ENCODE measurements at places on chromosomes 2 and 18.

- no peak for DNase-seq
These were observed 120.2 kb downstream of the INHBB start for GRCh38 chr2:120465989-120466703.

- DNase-seq = no peak
These were observed at the start of gene ZSWIM2 for GRCh38 chr2:186848873-186849578. TSS of gene ZSWIM2 (minus strand) at chr2:186849170. CDS start at chr2:186849130, 40 bp downstream.

GRCh38 chr2:234528410-234529148, 31.7 kb upstream of the ARL4C start:
- DNase-seq = no peak

GRCh38 chr2:96775160-96775559, 14.5 kb downstream of the CNNM4 start:
- no peak for DNase-seq

- no peak for DNase-seq
These were observed 3.8 kb downstream of the TGIF1 start for GRCh38 chr18:3453540-3454364.

DNA sequence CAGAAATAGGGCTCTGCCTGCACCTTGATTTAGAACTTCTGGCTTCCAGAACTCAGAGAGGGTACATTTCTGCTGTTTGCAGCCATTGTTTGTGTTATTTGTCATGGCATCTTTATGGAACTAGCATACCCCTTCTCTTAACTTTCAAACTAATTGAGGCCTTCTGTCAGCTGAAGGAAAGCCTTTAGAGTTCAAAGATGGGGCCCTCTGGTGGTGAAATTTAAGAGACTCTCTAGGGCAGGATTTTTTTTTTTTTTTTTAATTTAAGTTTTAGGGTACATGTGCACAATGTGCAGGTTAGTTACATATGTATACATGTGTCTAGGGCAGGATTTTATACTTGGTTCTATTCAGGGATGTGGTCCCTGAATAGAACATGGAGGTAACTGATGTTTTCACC, 260.6 kb upstream of the LINC00305 start:
- DNase-seq = no peak

- DNase-seq = no peak
These were observed 95.3 kb downstream of the DOK6 start for GRCh38 chr18:69495841-69496533.

DNA sequence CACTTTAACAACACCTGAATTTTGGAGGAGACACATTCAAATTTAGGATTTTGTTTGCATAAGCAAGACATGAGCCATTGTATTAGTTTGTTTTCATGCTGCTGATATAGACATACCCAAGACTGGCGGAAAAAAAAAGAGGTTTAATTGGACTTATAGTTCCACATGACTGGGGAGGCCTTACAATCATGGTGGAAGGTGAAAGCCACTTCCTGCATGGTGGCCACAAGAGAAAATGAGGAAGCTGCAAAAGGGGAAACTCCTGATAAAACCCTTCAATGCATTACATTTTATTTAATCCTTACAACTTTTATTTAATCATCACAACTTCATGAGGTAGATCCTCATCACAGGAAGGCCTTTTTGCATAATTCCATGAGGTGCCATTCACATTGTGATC, 242.0 kb upstream of the STON1 start:
- DNase-seq = no peak

DNA sequence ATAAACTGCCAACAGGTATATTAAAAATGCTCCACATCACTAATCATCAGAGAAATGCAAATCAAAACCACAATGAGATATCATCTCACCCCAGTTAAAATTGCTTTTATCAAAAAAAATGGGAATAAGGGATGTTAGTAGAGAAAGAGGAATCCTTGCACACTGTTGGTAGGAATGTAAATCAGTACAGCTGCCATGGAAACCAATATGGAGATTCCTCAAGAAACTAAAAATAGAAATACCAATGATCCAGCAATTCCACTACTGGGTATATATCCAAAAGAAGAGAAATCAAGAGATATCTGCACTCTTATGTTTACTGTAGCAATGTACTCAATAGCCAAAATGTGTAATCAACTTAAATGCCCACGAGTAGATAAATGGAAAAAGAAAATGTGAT, 40.6 kb downstream of the ZRANB3 start:
- no peak for DNase-seq

DNA sequence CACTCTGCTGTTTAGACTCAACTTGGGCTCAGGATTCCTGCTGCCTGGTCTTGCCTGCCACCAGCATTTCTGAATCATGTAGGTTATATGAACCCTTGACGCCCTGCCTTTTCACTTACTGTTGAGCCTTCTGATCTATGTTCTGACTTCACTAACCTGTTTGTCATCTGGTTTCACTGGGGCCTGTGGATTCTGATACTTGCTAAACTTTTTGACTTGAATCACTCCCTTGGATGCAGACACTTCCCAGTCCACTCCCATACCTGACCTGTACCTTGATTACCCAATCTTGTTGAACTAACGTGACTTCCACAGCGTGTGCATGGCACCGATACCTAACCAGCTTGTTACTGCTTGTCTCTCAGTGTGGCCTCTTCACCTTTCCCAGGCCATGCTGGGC, 35.6 kb upstream of the SPAG16 start:
- DNase-seq = no peak

GRCh38 chr2:189056200-189057106, 82.3 kb downstream of the COL3A1 start:
- DNase-seq = no peak

GRCh38 chr2:227671170-227671905, 4.7 kb downstream of the SCYGR5 start:
- DNase-seq = no peak

DNA sequence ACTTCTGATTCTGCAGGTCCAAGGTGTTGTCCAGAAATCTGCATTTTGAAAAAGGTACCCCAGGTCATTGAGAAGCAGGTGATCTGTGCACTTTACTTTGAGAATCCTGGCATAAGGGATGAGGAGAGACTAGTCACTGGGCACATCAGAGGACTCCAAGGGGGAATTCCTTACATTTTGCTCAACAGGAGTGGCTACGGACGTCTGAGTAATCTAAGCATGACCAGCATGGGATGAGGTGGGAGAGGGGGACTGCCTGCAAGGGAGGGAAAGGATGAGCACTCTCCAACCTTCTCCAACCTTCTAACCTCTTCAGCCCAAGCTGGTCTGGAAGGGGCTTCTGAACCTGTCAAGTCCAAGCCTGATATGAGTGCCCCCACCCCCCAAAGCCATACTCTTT, 55.5 kb downstream of the MARCHF4 start:
- no peak for DNase-seq

- DNase-seq = no peak
These were observed 1041.2 kb downstream of the DPP10 start for GRCh38 chr2:115483666-115484065.

DNA sequence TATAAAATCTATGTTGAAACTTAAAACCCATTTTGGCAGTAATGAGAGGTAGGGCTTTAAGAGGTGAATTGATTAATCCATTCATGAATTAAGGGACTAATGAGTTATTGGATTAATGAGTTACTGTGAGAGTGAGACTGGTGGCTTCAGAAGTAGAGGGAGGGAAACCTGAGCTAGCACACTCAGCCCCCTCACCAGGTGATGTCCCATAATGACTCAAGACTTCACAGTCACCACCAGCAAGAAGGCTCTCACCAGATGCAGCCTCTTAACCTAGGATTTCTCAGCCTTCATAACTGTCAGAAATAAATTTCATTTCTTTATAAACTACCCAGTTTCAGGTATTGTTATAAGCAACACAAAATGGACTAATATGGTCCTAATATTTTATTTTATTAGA, 621.7 kb upstream of the ACVR2A start:
- no peak for DNase-seq

GRCh38 chr2:81675641-81676040, 1371.1 kb upstream of the LRRTM1 start:
- DNase-seq = no peak

- no peak for DNase-seq
These were observed 11.4 kb downstream of the IL1F10 start for GRCh38 chr2:113079131-113079530.

DNA sequence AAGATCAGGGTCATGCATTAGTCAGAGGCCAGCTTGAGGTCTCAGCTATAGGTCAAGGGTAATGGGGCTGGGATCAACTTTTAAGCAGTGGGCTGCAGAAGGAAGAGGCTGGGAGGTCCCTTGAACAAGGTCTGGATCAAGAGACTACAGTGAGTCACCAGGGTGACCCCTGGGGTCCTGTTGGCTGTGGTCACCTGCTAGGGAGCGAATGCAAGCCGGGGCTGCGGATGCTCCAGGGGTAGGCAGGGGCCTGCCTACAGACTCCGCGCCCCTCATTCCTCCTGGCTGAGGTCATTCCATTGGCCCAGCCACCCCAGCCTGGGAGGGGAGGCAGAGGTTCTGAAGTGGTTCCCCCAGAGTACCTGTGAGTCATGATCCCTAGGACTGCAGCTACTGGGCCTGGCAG, 110.4 kb downstream of the CYP26B1 start:
- no peak for DNase-seq

GRCh38 chr2:20071397-20072383, 20.3 kb upstream of the LAPTM4A start:
- no peak for DNase-seq

GRCh38 chr2:239496700-239497099, 95.9 kb upstream of the HDAC4 start:
- no peak for DNase-seq

- DNase-seq = no peak
These were observed 20.0 kb upstream of the RESP18 start for GRCh38 chr2:219352448-219353023.

DNA sequence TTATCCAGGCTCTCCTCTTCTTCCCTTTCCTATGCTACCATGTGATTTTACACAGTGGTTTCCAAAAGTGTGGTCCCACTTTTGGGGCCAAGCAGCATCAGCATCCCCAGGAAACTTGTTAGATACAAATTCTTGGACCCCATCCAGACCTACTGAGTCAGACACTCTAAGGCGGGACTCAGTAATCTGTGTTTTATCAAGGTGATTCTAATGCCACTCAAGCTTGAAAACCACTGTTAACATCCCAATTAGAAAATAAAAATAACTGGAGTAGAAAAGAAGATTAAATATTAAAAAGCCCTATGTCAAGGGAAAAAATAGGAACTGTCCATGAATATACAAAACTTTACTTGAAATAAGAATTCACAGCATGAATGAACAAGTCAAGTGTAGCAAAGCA, 10.8 kb downstream of the DSG2 start:
- DNase-seq = no peak

DNA sequence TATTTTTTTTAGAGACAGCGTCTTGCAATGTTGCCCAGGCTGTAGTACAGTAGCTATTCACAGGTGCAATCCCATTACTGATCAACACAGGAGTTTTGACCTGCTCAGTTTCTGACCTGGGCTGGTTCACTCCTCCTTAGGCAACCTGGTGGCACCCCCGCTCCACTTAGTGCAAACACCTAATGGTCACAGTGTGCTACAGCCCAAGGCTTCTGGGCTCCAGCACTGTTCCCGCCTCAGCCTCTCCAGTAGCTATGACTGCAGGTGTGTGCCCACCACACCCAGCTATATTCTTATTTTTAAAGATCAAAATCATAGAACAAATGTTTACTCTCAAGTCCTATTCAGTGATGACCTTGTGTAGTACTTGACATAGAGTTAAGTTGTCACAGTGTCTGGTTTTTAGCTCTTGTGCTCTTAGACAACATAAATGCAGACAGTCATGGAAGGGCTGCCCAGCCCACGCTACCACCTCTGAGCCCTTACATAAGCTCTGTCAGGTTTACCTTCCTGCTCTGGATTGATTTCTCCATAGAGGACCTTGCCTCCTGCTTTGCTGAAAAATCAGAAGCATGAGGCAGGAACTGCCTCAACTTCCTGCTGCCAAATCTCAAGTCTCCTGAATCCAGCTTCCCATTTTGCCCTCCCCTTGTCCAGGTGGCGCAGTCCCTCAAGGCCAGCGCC, 82.2 kb upstream of the SLC1A4 start:
- DNase-seq = no peak

GRCh38 chr2:121346859-121347258, 61.9 kb upstream of the TFCP2L1 start:
- DNase-seq = no peak

GRCh38 chr2:54480025-54480424, 23.9 kb downstream of the SPTBN1 start:
- no peak for DNase-seq

- no peak for DNase-seq
These were observed 71.5 kb downstream of the RAB31 start for GRCh38 chr18:9779630-9780029.

GRCh38 chr2:191012346-191012745, 1.6 kb downstream of the STAT1 start:
- no peak for DNase-seq

- no peak for DNase-seq
These were observed 511.4 kb downstream of the KCNJ3 start for GRCh38 chr2:155209696-155210450.

DNA sequence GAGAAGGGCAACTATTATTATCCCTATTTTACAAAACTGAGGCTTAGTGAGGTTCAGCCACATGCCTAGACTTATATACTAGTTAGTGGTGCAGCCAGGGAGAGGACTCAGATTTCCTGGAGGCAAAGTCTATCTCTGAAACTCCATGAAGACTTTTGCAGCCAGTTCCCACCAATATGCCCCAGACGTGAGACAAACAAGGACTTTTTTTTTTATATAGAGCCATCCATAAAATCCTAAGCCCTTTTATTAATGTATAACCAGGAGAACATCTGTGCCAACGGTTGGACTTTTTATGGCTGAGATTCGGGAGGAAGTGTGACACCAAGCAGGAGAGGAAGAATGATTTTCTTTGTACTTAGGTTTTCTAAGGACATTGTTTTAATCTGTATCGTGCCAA, 29.9 kb downstream of the LIPG start:
- DNase-seq = no peak

GRCh38 chr2:30252723-30253701, 21.7 kb downstream of the LBH start:
- no peak for DNase-seq

GRCh38 chr2:119179991-119180390, 21.4 kb upstream of the C1QL2 start:
- no peak for DNase-seq

DNA sequence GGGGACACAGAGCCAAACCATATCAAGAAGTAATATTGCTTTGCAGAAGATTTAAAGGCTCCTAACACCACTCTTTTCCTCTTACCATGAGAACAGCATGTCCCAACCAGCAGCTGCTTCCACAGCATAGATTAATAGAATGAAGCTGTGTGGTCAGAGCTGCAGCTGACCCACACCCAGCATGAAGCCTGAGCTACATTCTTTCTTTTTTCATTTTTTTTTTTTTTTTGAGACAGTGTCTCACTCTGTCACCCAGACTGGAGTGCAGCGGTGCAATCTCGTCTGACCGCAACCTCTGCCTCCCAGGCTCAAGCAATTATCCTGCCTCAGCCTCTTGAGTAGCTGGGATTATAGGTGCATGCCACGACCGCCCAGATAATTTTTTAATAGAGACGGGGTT, 289.8 kb downstream of the RAD51AP2 start:
- no peak for DNase-seq
